Neural crest cell (in vitro differentiated cells): ENCODE measurements at places on chromosomes 6 and 20. TPM values are rescaled to one million over a fixed set of nuclear protein-coding genes. Genes with fewer than 3 reads are reported as not detected.

MCM8 gene
- total RNA-seq, result 36.2 and 39.8 TPM in 2 replicates

SIRPG gene
- total RNA-seq, result not detected in 2 replicates

CALHM6 gene
- 1.3 and 4.6 TPM in 2 replicates for total RNA-seq

SOX4 gene
- total RNA-seq, result 91.4 and 92.7 TPM in 2 replicates

TFEB gene
- 1.1 and 1.3 TPM in 2 replicates for total RNA-seq

FAXC gene
- total RNA-seq, result 25.0 and 26.7 TPM in 2 replicates

LY6G5B gene
- total RNA-seq, result 24.0 and 24.2 TPM in 2 replicates

RNF8 gene
- 31.6 and 33.3 TPM in 2 replicates for total RNA-seq

SLC17A2 gene
- total RNA-seq, result not detected in 2 replicates

DNA sequence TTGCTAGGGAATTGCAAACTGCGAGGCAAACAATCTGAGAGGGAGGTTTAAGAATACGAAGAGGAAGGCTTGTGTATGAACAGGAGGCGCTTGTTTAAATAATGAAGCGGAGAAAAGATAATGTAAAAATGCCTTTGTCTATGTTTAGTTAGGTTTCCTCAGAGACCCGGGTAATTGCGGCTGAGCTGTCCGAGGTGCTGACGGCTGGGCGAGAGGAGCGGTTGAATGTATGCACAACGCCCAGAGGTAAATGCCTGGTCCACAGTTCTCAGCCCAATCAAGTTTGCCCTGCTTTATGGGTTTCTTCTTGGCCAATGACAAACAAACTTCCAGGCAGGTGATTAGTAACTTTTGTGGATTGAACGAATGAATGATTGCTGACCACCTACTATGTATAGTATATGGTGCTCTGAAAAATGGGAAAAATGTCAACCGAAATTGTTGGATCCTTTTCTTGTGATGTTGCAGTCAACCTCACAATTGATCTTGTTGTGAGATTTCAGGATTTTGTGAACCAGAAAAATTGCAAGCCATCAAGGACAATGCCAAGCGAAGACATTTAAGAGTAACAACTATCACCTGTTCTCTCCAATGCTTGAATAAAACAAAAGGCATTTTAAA is 38.3 kb upstream of the SLC32A1 start:
- peak; percentile 70 for DNase-seq
- H3K27ac ChIP-seq, result no peak overlapping the region

DNA sequence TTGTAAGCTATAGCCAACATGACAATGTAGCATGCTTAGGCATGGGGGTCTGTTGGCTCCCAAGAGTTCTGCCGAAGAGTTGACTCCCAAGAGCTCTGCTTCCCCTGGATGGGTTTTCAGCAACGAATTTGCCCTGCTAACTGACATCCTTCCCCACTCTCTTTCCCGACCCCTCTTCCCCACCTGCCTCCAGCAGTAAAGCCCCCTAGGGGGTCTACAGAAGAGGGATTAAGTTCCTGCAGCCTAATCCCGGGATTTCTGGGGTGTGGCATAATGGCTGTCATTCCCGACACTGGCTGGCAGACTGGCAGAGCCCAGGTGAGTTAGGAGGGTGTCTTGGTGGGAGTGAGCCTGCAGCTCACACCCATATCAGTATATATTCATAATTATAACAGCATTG is 121.0 kb upstream of the ZNF184 start:
- H3K4me1 ChIP-seq, result no peaks in the 10 kb centered on the region
- no peaks in the 10 kb centered on the region for H3K36me3 ChIP-seq
- H3K27ac ChIP-seq, result no peak overlapping the region
- peaks cover 44% of the 10 kb centered on the region for H3K27me3 ChIP-seq
- no peak overlapping the region for H3K4me3 ChIP-seq
- DNase-seq, result no peak

DNA sequence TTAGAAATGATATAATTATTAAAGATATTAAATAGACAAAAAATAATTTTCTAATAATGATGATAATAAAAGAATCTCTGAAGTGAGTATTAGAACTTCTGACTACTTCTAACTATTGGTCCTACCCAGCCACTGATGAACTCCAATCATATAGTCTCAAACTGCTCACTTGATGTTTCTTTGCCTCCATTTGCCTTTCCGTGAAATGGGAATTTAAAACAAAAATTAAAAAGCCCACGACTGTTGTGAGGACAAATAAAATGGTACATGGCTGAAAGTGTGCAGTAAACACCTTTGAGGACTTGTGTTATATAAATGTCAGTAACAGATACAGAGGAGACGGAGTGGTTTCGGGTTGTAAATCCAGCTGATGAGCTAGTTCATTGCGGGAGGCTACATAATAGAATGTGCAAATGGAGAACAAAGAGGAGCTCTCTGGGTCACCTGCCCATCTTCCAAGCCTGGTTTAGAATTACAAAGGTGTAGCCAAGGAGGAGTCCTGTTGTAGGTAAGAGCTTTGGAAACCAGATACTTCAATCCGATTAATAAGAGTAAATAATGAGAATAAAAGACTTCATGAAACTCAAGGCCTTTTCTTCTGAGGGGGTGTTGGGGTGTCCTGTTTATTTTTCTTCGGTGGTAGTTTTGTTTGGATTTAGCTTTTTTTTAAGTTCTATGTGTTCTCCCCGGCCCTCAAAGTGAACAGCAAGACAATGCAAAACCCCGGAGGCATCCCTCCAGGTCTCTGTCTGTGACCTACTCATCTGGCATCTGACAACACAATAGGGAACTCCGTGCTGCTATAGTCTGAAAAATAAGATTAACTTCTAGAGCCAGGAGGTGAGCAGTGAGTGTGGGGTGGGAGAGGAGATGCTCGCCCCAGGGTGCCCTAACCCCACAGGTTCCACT is 4.4 kb upstream of the PXDC1 start:
- no peak overlapping the region for H3K27ac ChIP-seq
- H3K4me3 ChIP-seq, result peak overlapping the region; percentile 11
- H3K27me3 ChIP-seq, result peaks cover 16% of the 10 kb centered on the region
- DNase-seq, result no peak
- H3K4me1 ChIP-seq, result peaks cover 27% of the 10 kb centered on the region

DNA sequence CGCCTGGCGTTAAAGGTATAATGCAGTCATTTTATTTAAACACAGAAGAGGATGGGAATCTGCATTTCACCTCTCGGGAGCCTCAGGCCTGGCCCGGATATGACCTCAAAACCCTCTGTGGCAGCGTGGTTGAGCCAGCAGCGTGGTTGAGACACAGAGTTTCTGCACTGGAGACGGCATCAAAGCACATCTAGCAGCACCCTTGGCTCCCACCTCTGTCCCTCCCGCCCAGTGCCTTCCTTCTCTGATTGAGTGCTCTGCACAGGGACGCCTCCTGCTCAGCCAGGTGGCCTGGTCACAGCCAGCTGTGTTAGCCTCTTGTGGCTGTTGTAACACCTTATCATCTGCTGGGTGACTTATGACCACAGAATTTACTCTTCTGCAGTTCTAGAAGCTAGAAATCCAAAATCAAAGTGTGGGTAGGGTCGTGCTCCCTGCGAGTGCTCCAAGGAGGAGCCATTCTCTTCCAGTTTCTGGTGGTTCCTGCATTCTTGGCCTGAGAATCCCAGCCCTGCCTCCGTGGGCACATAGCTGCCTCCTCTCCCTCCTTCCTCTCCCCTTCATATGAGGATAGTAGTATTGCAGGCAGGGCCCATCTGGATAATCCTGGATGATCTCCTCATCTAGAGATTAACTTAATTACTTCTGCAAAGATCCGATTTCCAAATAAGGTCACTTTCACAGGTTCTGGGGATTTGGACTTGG is 156.7 kb downstream of the SYCP2 start:
- no peak for DNase-seq
- H3K27ac ChIP-seq, result no peak overlapping the region
- peaks cover 17% of the 10 kb centered on the region for H3K4me1 ChIP-seq
- no peaks in the 10 kb centered on the region for H3K36me3 ChIP-seq
- no peak overlapping the region for H3K4me3 ChIP-seq

DNA sequence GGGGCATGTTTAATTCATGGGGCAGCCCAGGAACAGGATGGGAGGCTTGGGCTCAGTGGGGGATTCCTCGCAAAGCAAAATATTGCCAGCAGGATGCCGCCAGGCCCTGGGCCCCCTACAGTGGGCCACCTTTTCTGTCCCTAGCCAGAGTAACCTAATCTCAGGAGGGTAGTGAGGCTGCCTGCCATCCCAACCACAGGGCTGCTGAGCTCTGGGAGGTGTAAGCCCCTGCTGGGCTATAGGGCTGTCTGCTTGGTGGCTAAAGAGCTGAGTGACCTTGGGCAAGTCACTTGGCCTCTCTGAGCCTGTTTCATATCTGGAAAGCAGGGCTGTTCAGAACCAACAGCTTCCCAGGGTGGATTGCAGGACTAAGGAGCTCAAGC is 35.7 kb upstream of the CDH22 start:
- peaks cover 37% of the 10 kb centered on the region for H3K4me1 ChIP-seq
- no peak overlapping the region for H3K27ac ChIP-seq
- H3K4me3 ChIP-seq, result no peak overlapping the region
- peaks cover 38% of the 10 kb centered on the region for H3K27me3 ChIP-seq
- DNase-seq, result no peak
- no peaks in the 10 kb centered on the region for H3K36me3 ChIP-seq

DNA sequence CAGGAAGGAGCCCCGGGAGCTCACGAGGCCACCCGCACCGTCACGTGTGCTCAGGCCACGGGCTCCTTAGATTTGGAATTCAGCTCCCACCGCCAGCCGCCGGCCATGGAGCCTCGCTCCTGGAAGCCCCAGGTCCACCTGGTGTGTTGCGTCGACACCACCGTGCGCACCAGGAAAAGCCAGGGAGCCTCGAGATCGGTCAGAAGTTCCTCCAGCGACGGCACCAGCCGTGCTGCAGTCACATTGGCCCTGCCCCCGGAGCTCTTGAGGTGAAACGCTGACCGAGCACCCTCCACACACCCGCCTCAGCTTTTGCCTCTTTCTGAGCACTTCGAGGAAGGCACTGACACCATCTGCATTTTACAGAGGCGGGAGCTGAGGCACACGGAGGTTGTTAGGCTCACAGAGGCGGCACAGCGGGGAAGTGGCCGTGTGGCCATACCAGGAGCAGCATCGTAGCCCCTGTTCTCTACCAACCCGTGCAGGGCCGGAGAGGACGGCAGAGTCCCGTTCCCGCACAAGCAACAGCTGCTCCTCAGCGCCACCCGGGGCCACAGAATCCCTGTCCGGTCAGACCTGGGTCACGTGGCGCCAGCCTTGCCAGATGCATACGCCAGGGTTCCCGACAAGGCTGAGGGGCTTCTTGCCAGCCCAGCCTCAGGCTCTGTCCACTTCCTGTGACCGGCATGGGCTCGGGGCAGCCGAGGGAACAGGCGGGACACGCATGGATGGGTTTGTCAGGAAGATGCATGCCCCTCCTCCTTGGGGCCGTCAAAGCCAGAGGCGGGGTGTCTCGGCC is 7.6 kb downstream of the NKAIN4 start:
- no peak for DNase-seq
- H3K36me3 ChIP-seq, result no peaks in the 10 kb centered on the region
- H3K4me1 ChIP-seq, result peaks cover 25% of the 10 kb centered on the region
- no peak overlapping the region for H3K27ac ChIP-seq
- H3K4me3 ChIP-seq, result no peak overlapping the region
- H3K27me3 ChIP-seq, result no peaks in the 10 kb centered on the region

DNA sequence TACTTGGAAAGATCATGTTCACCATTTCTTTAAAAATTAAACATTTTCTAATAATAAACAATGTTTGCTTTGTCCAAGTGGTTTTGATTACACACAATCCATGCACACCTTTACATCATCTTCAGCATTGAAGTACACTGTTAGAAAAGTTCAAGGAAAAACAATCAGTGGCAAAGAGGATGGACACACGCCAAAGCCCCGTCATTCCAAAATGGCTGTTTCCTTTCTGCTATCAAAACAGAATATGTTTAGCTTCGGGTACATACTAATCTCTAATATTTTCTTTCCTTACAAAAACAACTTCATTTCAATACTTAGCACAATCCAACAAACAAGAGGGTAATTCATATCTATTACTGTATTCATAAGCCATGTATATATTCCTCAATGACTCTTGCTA is 24.5 kb downstream of the REPS1 start:
- H3K4me3 ChIP-seq, result no peak overlapping the region
- no peak for DNase-seq
- H3K36me3 ChIP-seq, result no peaks in the 10 kb centered on the region
- no peaks in the 10 kb centered on the region for H3K27me3 ChIP-seq
- H3K27ac ChIP-seq, result no peak overlapping the region
- peaks cover 11% of the 10 kb centered on the region for H3K4me1 ChIP-seq

- H3K27me3 ChIP-seq, result peaks cover 14% of the 10 kb centered on the region
- H3K4me1 ChIP-seq, result no peaks in the 10 kb centered on the region
- DNase-seq, result no peak
- no peaks in the 10 kb centered on the region for H3K36me3 ChIP-seq
- no peak overlapping the region for H3K4me3 ChIP-seq
Measured at GRCh38 chr20:22698259-22698842, 114.0 kb upstream of the FOXA2 start.

- H3K27me3 ChIP-seq, result peaks cover 4% of the 10 kb centered on the region
- H3K36me3 ChIP-seq, result no peaks in the 10 kb centered on the region
- H3K27ac ChIP-seq, result no peak overlapping the region
- H3K4me3 ChIP-seq, result no peak overlapping the region
- DNase-seq, result no peak
Measured at GRCh38 chr6:160388922-160389321, 40.7 kb downstream of the SLC22A3 start.

DNA sequence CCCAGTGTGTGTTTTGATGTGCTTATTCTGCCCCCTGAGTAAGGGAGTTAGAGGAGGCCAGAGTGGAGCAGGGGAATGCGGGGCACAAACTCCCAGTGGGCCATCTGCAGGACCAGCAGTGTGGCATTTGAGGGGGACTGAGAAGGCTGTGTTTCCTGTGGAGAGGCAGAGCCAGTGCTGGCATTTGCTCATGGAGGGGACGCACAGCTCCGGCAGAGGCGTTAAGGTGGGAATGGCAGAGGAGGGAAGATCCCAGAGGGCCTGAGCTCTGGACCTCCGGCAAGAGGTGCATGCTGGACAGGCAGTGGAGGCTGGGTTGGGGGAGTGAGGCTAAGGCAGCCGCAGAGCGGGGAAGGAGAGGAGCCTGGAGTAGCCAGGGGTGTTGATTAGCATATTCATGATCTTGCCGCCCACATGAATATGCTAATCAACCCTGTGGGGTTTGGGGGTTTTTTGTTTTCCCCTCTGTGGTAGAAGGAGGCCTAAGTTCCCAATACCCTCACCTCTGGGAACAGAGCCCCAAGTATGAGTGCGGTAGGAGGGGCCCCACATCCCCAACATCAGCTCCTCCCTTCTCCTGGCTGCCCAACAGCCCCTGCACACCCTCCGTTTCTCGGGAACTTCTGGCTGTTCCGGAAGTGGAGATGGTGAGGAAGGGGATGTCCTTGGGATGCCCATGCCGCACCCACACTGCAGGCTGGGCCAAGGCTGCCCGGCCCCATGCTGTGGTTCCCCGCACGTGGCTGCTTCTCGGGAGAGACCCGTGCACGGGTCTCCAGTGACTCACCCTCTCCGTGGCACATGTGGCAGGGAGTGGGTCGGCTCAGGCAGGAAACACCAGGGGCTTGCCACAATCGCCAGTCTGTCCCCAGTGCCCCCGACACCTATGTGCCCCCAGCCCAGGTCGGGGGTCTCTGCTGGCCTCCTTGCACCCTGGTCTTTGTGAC is 33.8 kb downstream of the DLGAP4 start:
- peaks cover 5% of the 10 kb centered on the region for H3K4me1 ChIP-seq
- no peaks in the 10 kb centered on the region for H3K27me3 ChIP-seq
- no peaks in the 10 kb centered on the region for H3K36me3 ChIP-seq
- DNase-seq, result no peak
- H3K27ac ChIP-seq, result no peak overlapping the region
